ENCODE measurements at places on chromosomes 11 and 22.

GRCh38 chr11:116535994-116536393, 236.8 kb downstream of the BUD13 start:
- DNase-seq = peak; percentile 65

- DNase-seq = no peak
These were observed 3.9 kb downstream of the TOLLIP start for GRCh38 chr11:1305501-1306056.

- DNase-seq = no peak
These were observed 11.5 kb upstream of the IGSF9B start for GRCh38 chr11:133968300-133968699.

- DNase-seq = peak; percentile 64
These were observed at the start of gene ELFN2 for GRCh38 chr22:37427135-37427710. ELFN2 (minus strand) TSS chr22:37427479; CDS start chr22:37375534, 51,945 bp downstream.

DNA sequence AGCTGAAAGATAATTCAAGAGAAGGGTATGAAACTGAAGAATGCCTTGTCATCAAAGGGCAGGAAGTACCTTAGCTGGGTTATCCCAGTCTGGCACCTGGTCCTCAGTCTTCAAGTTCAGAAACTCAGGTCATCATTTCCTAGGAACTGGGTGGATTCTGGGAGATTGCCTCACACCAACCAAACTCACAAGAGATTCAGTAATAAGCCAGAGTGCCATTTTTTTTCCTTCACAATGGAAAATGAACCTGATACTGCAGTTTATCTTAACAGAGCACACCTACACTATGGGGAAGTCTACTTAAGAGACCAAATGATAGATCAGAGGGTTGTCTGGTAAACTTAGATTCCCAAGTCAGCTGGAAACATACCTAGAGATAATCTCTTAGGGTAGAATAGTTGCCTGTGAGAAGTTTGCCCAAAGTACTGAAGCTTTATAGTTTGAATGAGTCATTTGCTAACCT, 3.8 kb upstream of the BUD13 start:
- no peak for DNase-seq
